CD4-positive, alpha-beta T cell treated with Interleukin-21 for 1 hour (primary cell): ENCODE measurements at places on chromosomes 13 and 19.
A peak's percentile ranks its signal among the peaks of the same experiment; 100 is the strongest.

- no peak for DNase-seq
These were observed 711.4 kb downstream of the DIAPH3 start for GRCh38 chr13:59452189-59452890.

GRCh38 chr13:94267581-94268366 lies 211.7 kb downstream of the DCT start:
- no peak for DNase-seq

- DNase-seq: no peak
These were observed 984.7 kb upstream of the PCDH9 start for GRCh38 chr13:68214691-68215415.

- no peak for DNase-seq
These were observed 107.2 kb downstream of the STARD13 start for GRCh38 chr13:33178209-33178840.

- no peak for DNase-seq
These were observed 96.1 kb upstream of the SPATA13 start for GRCh38 chr13:24064371-24064770.

DNA sequence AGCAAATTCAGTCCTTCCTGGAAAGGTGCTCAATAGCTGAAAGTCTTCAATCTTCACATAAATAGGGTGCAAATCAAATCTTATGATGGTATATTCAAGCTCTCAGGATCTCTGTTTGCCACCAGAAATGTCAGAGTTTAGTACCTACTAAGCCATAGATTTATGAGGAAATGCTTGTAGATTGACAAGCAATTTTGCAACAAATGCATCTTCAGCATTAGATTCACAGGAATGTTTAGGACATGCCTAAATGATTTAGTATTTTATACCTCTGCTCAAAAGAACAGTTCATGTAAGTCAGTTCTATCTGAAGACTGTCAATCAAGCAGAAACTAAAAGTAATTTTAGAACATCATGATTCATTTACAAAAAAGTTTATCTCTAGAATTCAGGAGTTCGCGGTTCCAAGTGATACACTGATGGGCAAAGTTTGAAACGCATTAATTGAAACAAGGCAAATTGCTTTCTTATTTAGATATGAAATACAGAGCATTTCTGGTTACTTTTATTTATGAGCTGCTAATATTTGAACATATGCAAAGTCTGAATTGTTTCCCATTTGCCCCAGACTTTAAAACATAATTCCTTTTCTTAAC lies 65.7 kb downstream of the DACH1 start:
- no peak for DNase-seq

DNA sequence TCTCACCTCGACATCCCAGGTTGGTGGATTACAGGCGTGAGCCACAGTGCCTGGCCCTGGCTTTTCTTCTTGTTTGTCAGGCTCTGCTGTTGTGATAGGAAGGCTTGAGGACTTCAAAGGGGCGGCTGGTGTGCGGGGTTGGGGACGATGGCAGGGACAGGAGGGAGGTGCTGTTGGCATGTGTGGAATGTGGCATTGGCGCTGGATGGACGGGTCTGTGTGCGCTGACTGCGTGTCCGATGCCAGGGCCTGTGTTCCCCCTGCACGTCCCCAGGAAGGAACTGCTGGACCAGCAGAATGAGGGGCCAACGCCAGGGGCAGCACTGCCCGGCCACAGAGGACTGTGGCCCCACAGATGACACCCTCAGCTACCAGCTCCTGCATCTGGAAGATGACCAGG lies 12.7 kb upstream of the PTBP1 start:
- no peak for DNase-seq

DNA sequence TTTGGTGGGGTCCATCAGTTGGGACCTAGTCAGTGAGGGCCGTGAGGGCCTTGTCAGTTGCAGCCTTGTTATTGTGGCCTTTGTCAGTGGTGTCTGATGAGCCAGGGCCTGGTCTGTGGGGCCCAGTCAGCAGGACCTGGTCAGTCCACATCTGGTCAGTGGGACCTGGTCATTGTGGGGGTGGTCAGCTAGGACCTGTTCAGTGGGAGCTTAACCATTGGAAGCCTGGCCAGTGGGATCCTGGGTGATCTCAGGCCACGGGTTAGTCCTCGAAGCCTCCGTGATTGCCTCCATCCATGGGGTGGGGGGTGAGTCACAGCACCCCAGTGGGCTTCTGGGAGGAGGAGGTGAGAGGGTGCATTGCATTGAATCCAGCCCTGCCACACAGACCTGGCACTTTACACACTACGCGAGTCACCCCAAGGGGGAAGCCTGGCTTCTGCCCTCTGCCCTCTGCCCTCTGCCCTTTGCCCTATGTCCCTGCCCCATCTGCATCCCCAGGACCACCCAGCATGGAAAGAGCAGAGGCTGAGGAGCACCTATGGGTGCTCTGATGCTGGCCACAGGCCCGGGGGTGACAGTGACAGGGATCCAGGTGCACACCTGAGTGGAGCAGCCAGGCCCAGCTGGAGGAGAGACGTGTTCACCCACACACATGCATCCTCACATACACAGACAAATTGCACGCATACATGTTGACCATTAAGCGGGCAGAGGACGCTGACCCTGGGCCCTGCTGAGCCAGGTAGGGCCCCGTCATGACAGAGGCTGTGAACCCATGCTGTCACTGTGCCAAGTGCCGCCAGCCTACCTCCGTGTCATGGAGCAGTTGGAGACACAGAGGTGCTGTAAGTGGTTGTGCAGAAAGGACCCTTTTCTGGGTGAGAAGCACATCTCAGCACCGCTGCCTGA lies 59.8 kb upstream of the TPM4 start:
- no peak for DNase-seq

DNA sequence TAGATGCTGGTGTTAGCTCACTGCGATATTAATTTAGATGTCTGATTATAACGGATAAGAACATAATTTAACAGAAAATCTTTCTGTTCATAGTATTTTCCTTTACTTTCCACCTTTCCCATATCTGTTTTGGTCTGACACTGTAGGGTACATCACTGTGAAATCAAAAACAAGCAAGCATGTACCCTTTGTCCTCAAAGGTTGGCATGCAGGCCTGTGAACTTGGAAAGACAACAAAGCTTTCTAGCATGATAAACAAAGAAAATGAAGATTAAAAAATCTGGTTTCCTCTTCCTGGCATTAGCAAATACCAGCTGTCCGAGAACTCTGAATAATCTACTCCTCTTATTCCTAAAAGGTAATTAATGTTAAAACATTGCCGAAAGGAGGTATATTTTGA lies 31.6 kb downstream of the THSD1 start:
- no peak for DNase-seq

- DNase-seq: no peak
These were observed 135.2 kb downstream of the USP12 start for GRCh38 chr13:27036236-27036981.

GRCh38 chr13:61261746-61262472 lies 153.7 kb downstream of the PCDH20 start:
- no peak for DNase-seq

DNA sequence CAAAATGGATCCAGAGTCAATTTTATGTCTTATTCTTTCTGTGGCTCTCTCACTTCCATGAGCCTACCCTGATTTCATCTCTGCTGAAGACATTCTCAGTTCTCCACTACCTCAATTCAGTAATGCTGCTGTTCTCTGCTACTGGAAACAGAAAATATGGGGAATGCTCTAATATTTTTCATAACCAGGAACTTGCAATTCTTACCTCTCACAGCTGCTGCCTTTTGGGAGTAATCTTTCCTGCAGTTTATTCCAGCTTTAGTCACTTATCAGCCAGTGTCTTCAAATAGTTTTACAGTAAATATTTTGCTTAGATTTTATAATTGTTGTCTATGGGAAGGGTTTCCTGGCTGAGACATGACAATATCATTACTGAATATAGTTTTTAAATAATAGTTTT lies 145.1 kb upstream of the UFM1 start:
- no peak for DNase-seq

- peak; percentile 21 for DNase-seq
These were observed at the start of gene FAM124A for GRCh38 chr13:51222037-51222685. Gene FAM124A, plus strand, starts transcription at chr13:51222398. Its CDS starts 104 bp downstream, at chr13:51222502.

DNA sequence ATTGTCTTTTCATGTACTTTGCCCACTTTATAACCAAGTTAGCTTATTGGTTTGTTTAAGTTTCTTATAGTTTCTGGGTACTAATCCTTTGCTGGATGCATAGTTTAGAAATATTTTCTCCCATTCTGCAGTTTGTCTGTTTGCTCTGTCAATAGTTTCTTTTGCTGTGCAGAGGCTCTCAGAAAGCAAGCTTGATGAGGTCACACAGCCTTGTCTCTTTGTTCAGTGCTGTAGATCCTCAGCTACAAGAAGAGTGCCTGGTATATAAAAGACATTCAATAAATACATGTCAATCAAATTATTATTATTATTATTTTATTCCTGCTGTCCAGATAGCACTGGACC lies 55.2 kb upstream of the MEDAG start:
- no peak for DNase-seq

- DNase-seq: no peak
These were observed 192.6 kb downstream of the DLEU7 start for GRCh38 chr13:50650592-50651504.

GRCh38 chr19:58350001-58350861 lies 3.1 kb downstream of the A1BG start:
- DNase-seq: no peak

- DNase-seq: no peak
These were observed 7.1 kb downstream of the ATP11A start for GRCh38 chr13:112696869-112697465.

DNA sequence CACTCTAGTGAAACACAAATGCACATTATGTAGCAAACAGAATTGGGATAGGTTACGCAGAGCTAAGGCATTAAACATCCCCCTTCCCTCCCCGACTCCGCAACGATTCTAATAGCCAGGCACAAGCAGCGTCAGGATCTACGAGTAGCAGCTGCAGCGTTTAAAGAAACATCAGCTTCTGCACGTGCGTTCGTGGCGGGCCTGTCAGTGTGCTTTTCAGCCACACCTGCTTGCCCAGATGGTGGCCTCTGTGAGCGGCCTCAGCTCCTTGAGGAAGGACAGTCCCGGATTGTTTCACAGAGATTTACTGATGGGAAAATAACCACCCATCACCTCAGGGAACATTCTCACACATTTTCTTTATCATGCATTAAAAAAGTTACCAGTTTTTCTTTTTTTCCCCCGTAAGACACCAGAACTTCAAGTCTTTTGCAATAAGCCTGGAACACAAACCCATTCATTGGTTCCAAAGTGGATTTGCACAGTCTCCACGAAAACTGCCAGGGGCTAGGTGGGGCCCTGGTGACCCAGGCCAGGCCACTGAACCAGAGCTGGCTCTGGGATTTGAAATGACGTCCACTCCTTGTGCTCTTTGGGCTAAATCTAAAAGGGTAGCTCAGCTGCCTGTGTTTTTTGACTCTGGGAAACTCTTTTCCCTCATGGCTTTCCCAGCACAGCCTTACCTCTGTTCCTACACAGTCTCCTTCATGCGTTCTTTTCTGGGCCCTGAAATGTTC lies 325.5 kb downstream of the KCNRG start:
- DNase-seq: no peak

GRCh38 chr13:26482451-26483197 lies 74.9 kb upstream of the WASF3 start:
- DNase-seq: peak; percentile 75

DNA sequence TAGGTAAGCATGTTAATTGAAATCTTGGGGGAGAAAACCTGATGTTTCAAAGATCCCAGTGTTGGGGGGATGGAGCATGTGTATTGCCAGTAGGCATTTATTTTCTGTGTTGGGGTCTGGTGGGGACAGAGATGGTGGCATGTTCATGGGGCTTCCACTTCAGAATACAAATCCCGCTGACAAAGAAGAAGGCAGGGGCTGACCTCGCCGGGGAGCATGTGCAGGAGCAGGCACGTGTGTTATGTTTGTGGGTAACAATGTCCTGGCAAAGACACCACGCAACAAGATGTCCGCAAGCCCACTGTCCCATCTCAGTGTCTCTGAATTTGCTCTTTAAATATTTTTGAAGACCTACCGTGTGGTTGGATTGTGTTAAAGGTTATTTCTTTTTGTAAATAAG lies 164.5 kb downstream of the TEX29 start:
- DNase-seq: no peak

GRCh38 chr13:100483841-100484381 lies 104.7 kb downstream of the GGACT start:
- no peak for DNase-seq

GRCh38 chr13:73101351-73102007 lies 42.7 kb downstream of the KLF5 start:
- DNase-seq: no peak

- DNase-seq: no peak
These were observed 96.9 kb downstream of the TBC1D4 start for GRCh38 chr13:75384879-75385707.

DNA sequence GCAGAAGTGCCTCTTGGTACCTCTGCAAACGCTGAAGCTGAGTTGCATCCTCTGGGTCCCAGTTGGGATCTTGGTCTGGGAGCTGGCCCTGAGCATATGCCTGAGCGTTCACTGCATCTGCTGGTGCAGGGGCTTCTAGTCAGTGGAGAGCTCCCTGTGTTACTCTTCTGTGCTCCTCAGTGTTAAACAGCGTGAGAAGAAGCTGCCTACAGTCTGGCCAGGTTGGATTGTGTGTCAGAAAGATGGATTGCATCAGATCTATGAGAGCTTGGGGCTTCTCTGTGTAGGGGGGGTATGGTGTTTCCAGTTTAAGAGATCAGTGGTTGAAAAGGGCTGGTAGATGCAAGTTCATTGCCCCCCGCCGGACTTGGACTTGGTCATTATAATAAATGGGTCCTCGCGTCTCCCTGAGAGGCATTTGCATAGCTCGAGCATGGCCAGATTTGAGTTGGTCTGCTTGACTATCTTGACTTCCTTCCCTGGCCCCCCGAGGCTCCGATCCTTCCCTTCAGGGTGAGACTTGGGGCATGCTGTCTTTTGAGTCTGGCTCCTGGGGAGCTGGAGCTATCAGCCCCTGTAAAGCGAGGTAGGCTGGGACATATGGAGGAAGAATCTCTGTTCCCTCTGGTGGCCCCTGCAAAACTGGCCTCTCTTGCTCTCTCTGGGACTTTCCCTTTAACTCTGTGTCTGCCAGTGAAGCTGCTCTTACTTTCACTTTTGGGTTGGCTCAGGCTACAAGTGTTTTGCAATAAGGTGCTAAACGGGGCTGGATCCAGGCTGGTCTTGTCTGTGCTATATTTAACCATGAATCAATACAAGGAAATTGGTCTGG lies 52.9 kb downstream of the OR10H4 start:
- DNase-seq: peak; percentile 61

- peak; percentile 64 for DNase-seq
These were observed 6.0 kb upstream of the TNFAIP8L1 start for GRCh38 chr19:4633140-4633967.

DNA sequence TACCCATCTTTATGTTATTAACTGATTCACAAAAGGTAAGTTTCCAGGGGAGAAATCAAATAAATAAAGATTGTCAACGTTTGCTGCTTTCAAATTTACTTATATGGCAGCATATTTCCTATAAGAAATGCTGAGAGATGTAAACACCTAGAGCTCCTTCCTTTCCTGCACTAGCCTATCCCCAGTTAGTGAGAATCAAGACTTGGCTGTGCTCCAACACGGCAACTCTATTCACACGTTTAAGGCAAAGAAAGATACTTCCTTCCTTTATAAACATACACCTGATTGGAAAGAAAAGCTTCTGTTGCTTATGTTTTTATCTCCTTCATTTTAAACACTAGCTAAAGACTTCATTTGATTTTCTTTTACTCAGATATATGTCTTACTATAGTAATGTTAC lies 107.0 kb downstream of the PCDH9 start:
- DNase-seq: no peak

GRCh38 chr19:48646722-48647216 lies 782 bp upstream of the CA11 start:
- DNase-seq: no peak

- no peak for DNase-seq
These were observed 22.8 kb upstream of the ITM2B start for GRCh38 chr13:48210178-48210577.

GRCh38 chr13:86569974-86570373 lies 770.8 kb upstream of the SLITRK6 start:
- no peak for DNase-seq
